ENCODE measurements at places on chromosomes 11 and 22. TPM values are rescaled to one million over a fixed set of nuclear protein-coding genes. Genes with fewer than 3 reads are reported as not detected.

The GRIK4 gene
- polyA plus RNA-seq: 2.4 TPM

The FOLR3 gene
- not detected for polyA plus RNA-seq

The KRTAP5-8 gene
- not detected for polyA plus RNA-seq

The ROBO4 gene
- polyA plus RNA-seq: 7.4 TPM

The P2RX6 gene
- polyA plus RNA-seq: 3.5 TPM

The OR4D5 gene
- not detected for polyA plus RNA-seq

The CD59 gene
- 189 TPM for polyA plus RNA-seq

The NCF4 gene
- 1.3 TPM for polyA plus RNA-seq

The OR6T1 gene
- polyA plus RNA-seq: not detected

The VPREB1 gene
- polyA plus RNA-seq: not detected

The RIMBP3C gene
- not detected for polyA plus RNA-seq

The GAL3ST3 gene
- polyA plus RNA-seq: 3.7 TPM

The CREB3L1 gene
- polyA plus RNA-seq: 3.3 TPM

The CCDC116 gene
- polyA plus RNA-seq: 0.24 TPM

The CYP2D6 gene
- polyA plus RNA-seq: 0.27 TPM

Data from brain (organoid and tissue), 16 donors.